NCI-H1436 treated with DMSO at 0.1 percent for 48 hours (cell line): ENCODE measurements at places on chromosomes 1 and 21.

- DNase-seq: no peak
Observed at GRCh38 chr1:186511761-186512637, 51.1 kb upstream of the PDC start.

DNA sequence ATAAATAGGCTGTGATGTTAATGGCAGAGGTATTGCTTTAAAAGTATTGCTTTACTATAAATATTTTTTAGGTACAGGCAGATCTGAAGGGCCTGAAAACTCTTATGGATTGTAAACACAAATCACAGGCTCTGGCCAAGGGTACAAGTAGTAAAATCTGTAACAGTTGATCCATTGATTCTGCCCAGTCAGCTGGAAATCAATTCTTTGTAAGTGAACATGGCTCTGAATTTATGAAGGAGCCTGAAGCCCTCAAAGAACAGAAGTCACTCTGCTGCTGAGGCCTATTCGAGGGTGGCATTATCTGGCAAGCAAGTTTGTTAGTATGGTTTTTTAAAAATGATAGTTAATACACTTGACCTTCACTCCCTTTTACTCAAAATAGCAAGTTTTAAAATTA, 834.0 kb upstream of the TMPRSS15 start:
- DNase-seq: no peak

DNA sequence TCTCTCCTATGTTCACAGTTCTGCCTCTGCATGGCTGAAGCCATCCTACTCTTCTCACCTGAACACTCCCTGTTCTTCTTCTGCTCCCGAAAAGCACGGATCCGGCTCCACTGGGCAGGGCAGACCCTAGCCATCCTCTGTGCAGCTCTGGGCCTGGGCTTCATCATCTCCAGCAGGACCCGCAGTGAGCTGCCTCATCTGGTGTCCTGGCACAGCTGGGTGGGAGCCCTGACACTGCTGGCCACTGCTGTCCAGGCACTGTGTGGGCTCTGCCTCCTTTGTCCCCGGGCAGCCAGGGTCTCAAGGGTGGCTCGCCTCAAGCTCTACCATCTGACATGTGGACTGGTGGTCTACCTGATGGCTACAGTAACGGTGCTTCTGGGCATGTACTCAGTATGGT, 1.8 kb downstream of the CYB561D1 start:
- no peak for DNase-seq

- no peak for DNase-seq
Observed at GRCh38 chr1:71083271-71083670, 2.4 kb upstream of the ZRANB2 start.

DNA sequence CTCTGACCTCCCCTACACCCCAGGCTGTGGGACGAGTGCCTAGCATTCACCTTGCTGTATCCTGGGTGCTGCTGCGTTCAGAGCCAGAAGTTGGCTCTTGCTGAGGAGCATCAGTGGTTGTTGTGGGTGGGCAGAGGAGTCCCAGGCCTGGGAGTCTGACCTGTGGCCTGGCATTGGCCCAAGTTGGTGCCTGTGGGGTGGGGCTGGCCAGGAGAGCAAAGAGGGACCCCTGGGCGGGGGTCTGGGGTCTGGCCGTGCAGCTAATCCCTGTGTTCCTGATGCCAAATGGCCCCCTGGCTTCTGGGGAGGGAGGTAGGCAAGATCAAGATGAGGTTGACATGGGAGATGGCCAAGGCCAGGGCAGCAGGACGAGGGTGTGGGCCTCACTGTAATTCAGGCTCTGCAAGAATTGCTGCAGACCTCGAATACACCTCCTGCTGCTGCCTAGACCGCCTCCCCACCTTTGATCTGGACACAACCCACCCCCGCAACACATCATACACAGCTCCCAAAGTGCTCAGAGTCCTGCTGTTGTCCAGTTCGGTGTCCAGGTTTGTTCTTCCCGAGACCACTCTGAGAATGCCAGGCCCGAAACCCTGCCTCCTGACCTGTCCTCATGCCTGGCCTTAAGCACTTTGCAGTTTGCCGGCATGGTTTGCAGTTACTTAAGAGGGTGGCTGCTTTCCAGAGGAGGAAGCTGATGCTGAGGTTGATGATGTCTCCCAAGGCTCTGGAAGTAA, 28.7 kb downstream of the CDK18 start:
- DNase-seq: no peak

DNA sequence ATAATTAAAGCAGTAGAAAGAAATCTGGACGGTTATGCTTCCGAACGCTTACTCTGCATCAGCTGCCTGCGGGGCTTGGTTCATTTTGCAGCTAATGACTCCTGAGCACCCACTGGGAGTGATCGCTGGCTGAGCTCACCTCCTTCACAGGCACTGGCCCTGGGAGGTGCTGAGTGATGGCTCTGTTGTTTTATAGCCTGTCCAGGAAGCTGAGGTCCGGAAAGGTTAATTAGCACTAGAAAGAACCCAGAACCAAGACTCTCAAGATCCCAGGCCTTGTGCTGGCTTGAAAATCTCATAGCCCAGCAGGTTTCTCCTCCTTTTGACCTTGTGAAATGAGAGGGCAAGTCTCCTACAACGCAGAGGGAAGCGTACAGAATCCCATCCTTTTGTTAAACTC, 226.2 kb downstream of the AJAP1 start:
- no peak for DNase-seq

- no peak for DNase-seq
Observed at GRCh38 chr1:198660341-198661261, 21.8 kb downstream of the PTPRC start.

DNA sequence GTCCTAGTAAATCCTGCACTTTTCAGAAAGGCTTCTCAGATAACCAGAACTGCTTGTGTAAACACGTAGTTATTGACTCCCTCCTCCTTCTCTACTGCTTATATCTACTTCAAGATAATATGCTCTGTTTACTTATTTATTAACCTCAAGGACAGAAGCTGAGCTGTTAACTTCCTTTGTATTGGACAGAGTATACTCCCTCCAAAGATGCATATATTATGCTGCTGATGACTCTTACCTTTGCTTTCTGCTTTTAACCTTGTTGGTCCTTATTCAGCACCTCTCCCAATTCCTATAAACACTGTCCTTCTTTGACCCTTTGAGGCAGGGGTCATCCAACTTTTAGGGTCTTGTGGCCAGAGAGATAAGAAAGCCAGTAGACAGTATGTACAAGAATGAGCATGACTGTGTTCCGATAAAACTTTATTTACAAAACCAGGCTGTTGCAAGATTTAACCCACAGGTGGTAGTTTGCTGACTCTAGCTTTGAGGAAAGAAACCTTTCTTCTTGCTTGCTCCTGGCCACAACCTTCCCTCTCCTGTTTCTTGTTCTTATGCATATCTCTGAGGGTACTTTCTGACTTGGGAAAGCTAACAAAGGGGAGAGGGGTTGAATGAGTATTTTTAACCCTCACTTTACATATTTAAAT, 4.9 kb downstream of the TPM3 start:
- DNase-seq: no peak

GRCh38 chr21:36640721-36641244, 58.1 kb upstream of the SIM2 start:
- no peak for DNase-seq

GRCh38 chr1:178101654-178102053, 7.8 kb downstream of the RASAL2 start:
- no peak for DNase-seq

GRCh38 chr1:156262461-156263287, 14.8 kb upstream of the PAQR6 start:
- no peak for DNase-seq

- DNase-seq: no peak
Observed at GRCh38 chr1:58895559-58896145, 111.8 kb upstream of the JUN start.

DNA sequence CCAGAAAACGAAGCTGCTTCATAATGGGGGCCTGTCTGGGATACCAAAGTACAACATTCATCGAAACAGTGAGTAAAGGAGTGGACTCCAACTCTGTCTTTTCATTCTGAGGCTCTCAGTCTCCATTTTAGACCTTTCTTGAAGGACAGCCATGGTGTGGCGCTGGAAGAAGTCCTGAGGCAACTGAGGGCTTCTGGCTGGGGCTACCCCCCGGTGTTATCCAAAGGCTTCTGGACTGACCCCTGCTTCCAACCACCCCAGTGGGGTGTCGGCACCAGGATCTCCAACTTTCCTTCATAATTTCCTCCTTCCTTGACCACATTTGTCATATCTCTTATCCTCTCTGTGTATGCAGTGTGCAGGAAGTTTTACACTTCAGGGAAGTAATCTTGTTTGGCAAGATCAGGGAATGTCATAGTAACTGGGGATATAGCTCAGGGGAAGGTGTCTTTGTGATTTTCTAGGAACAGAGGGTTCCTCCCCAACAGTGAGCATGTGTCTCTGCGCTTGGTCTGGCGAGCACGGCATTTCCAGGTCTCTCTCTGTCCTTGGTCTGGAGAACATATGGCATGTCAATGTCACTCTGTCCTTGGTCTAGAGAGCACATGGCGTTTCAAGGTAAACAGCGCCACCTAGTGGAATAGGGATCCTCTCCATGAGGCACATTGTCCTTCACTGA, 19.4 kb upstream of the BSDC1 start:
- no peak for DNase-seq

GRCh38 chr21:45302082-45303061, 14.7 kb upstream of the POFUT2 start:
- no peak for DNase-seq

DNA sequence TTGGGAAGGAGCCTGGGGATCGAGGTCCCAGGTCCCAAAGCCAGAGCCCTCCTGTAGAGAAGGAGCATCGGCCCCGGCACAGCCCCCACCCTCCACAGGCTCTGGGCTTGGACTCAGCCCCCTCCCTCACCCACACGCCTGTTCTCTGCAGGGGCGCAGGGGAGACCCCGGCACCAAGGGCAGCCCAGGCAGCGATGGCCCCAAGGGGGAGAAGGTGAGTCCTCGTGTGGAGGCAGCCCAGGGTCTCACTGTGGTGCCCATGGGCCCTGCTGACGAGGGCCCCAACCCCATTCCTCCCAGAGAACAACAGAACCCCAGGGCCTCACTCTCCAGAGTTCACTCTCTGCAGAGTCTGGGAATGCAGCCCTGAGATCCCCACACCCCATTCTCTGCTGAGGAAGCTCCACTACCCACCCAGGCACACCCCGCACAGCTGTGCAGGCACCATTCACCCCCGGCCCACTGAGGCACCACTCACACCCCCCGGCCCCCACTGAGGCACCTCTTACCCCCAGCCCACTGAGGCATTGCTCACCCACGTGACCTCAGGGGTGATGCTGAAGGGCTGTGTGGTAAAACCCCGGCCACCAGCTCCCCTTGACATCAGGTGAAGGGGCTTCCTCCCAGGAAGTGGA, 21.8 kb downstream of the COL6A2 start:
- DNase-seq: no peak

GRCh38 chr21:34046917-34047316, 26.5 kb upstream of the MRPS6 start:
- DNase-seq: no peak

DNA sequence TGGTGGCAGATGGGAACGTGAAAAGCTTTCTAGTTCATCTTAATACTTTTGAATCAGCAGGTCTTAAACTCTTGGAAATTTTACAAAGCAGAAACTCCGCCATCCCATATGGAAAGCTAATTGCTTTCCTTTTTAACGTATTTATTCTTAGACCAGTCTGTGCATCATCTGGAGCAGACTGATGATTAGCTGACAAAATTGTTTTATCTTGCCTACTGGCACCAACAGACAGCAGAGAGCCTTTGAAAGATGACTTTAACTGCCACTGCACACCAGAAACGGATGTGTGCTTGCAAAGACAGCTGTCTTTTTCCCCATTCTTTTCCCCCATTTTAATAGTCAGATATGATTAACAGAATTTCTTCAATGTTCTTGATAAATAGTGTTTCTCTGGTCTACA, 97.0 kb downstream of the PLD5 start:
- DNase-seq: no peak
